RWPE1 (cell line): ENCODE measurements at places on chromosomes 3 and 15.

- DNase-seq = no peak
Observed at GRCh38 chr3:45506751-45507391, 87.7 kb upstream of the LIMD1 start.

DNA sequence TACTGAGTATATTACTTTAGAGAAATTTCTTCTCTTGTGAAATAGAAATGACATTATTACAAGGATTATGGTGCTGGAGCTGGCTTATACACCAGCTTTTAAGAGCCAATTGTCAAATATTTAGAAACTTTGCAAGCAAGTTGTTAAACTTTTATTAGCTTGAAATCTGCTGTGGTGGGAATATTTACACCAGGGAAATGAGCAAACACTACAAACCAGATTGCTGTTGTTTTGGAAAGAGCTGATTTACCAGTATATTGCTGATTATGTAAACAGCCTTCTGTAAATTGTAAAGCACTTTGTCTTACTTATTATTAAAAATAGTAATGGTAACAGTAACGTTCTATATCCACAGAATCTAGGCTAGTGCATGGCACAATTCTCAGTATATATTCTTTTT is 61.5 kb downstream of the MAP3K13 start:
- DNase-seq = no peak

DNA sequence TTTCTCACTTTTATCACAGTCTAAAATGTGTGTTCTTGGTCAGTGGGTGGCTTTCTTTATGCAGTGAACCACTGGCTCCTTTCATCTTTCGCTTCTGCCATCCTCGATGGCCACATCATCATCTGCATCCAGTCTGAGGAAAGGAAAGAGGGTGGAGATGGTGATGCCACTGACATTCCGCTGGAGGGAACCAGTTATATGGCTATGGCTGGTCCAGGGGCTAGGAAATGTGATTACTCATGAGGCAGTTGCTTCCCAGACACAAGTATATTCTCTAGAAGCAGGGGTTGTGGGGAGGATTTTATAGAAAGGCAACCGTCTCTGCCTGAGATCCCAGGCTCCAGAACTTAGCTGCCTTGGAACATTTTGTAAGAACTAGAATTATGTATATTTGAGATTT is 246.7 kb upstream of the AZI2 start:
- DNase-seq = peak; percentile 1

DNA sequence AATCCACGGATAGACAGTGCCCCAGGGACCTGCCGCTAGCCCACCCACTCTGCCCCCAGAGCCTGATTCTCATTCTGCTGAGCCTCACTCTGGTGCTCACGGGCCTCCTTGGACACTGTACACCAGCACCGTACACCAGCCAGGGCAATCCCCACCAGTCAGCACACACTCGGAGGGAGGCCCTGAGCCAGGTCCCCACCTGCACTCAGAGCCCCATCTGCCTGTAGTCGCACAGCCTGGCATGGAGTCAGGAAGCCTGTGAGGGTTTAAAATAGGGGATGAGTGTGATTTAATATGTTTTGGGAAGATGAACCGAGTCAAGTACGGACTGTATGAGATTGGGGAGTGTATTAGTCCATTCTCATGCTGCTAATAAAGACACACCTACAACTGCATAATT is 223.0 kb downstream of the SLCO3A1 start:
- DNase-seq = no peak

DNA sequence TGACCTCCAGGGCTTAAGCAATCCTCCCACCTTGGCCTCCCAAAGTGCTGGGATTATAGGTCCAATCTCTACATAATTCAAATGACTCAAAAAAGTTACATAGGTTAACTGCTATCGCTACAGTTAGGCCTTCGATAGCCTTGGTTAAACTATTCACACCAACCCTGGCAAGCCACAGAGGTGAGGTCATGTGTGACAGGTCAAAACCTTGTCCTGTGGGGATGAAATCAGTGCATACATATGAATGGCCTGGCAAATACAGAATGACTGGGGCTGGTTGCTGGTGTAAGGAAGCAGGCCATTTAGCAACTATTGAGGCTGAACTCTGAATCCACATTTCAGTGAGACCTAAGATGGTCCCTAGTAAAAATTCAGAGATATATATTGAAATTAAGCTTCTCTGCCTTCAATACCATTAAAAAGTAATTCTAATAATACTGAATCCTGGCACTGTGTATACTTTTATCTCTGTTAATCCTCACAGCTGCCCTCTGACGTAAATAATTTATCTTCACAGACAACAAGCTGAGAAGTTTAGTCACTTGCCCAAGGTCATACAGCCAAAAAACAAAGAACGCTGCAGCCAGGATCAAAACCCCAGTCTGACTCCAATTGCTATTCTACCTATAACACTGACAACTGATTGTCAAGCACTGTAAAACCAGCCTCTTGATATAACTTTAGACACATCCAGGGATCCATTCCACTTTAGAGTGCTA is 35.3 kb downstream of the MKRN2 start:
- DNase-seq = no peak

GRCh38 chr15:70128414-70129140 is 30.9 kb upstream of the TLE3 start:
- no peak for DNase-seq

- no peak for DNase-seq
Observed at GRCh38 chr15:79872358-79873017, 24.3 kb downstream of the MTHFS start.

DNA sequence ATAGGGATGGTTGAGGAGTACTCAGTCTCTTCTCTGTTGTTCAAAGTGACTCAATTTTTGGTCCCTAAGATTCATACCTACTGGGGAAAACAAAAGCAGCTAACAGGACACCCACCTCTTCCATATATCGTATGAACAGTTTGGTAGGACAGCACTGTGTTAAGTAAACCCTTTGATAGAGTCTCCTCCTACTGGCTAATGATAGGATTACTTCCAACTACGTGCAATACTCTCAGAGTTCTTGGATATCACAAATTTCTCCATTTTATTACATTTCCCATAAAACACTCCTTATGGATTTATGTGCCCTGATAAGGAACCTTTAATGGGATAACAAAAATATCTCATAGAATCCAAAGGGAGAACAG is 200.2 kb upstream of the GOLGA6L4 start:
- peak; percentile 47 for DNase-seq

DNA sequence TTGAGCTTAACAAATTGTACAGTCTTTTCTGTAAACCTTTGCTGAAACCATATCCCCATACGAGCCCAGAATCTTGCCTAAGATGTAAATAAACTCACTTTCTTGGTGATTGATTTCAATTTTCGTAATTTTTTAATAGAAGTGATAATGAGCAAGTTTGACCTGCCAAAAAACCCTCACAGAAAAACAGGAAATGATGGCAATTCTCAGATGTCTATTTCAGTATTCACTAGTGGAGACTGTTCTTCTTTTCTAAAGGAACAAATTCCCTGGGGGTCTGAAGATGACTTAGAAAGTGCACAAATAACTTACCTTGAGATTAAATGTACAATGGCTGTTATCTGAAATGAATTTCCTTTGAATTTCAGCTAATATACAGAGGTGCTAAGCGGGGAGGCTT is 116.5 kb upstream of the CMC1 start:
- no peak for DNase-seq

DNA sequence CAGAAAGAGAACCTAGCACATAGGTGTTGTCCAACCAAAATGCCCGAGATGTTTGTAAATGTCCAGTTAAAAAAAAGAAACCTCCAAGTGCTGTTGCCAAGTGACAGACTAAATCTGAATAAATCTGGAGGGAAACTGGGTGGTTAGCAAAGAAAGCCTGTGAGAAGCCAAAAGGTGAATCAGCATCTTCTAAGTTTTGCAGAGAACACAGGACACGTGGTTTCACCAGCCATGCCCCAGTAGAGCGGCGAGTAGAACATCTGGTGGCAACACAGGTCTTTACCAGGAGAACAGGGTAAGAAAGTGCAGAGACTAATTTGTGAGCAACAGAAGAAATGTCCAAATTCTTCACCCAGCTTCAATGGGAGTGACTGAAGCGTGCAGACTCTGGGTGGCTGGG is 986.0 kb downstream of the ROBO2 start:
- no peak for DNase-seq

- no peak for DNase-seq
Observed at GRCh38 chr3:197023241-197023997, 6.2 kb downstream of the MELTF start.

GRCh38 chr15:76398317-76399104 is 61.9 kb downstream of the ISL2 start:
- DNase-seq = no peak

DNA sequence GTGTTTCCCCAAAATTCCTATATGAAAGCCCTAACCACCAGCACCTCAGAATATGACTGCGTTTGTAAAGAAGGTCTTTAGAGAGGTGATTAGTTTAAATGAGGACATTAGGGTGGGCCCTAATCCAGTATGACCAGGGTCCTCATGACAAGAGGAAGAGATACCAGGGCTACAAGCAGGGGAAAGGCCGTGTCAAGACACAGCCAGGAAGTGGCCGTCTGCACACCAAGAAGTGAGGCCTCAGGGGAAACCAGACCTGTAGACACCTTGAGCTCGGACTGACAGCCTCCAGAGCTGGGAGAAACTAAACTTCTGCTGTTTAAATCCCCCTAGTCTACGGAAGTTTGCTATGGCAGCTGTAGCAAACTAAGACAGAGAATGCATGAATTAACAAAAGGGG is 14.2 kb downstream of the KIF7 start:
- DNase-seq = no peak

DNA sequence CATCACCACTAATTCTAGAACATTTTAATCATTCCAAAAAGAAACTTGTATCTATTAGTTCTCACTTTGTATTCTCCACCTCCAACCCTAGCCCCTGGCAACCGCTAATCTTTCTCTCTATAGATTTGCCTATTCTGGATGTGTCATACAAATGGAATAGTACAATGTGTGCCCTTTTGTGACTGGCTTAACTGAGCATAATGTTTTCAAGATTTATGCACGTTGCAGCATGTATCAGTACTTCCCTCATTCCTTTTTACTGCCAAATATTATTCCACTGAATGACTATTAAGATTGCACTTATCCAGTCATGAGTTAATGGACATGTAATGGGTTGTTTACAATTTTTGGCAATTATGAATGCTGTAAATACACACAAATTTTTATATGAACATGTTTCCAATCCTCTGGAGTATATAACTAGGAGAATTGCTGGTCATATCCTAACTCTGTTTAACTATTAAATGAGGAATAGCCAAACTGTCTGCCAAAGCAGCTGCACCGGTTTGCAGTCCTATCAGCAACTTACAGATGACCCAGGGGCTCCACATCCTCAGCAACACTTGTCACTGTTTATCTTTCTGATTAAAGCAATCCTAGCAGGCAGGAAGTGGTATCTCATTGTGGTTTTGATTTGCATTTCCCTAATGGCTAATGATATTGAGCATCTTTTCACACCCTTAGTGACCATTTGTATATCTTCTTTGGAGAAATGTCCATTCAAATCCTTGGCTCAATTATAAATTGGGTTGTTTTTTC is 42.9 kb downstream of the DCUN1D1 start:
- no peak for DNase-seq

- no peak for DNase-seq
Observed at GRCh38 chr15:61013146-61013545, 216.0 kb downstream of the RORA start.

DNA sequence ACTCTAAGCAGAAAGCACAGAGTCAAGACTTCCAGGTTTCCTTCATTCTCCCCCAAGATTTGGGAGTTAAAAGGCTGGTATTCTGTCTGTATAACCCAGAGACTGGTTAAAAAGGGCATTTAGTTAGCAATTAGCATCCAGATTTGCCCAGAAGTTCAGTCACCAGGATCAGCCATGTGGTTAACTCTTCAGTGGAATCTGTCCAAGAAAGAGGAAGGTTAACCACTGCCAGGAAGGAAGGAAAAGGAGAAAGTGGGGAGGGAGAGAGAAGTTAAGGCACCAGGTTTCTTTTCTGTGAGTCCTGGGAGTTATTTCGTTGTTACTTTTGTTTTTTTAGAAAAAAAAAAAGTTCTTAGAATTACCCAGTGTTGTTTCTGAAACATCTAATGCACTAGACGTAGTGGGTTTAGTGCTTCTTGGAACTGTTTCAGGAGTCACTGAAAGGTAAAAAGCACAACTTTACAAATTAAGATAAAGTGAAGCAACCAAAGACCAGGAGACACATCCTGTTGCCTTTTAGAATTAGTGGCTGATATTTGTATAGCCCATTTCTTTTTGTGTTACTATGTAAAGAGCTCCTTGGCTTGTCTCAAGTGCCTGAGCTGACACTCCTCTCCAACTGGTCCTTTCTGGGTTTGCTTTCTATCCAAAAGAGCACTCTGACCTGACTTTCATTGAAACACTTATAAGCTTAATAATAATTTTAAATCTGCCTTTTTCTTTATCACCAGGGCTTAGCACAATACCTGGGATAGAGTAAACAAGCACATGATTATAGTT is 128.6 kb downstream of the ABI3BP start:
- no peak for DNase-seq

DNA sequence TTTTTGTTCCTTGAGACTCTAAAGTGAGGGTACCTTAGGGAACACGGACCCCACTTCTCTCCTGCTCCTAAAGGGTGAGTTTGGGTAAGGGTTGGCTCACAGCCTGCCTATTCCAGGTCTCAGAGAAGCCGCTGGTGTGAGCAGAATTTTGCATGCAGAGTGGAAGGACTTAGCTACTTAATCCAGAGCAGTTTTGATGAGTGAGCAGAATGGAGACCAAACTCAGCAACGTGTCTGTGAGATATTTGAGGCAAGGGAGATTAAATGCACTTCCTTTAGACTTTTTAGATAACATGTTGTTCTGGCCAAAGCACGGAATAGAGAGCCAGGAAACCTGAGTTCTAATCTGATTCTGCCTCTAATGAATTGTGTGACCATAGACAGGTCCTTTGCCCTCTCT is 5.1 kb downstream of the SLC24A1 start:
- no peak for DNase-seq

DNA sequence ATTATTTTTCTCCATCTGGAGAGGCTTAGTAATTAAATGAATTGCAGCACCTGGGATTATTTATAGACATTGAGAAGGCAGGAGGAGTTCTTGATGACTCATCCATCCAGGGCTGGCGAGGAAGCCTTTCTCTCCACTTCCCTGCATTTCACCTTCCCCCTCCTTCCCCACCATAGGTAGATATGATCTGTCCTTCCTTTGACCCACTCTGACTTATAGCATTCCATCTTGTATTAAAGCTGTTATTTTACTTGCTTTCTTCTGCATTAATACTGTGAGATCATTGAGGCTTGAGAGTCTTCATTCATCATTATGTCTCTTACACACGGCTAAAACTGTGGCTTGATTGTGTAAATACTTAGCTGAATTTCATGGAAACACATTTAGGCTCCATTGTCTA is 288.8 kb downstream of the FEZF2 start:
- peak; percentile 4 for DNase-seq

- peak; percentile 85 for DNase-seq
Observed at GRCh38 chr3:133568294-133569014, 5.0 kb upstream of the CDV3 start.

- DNase-seq = no peak
Observed at GRCh38 chr3:185942396-185942795, 4.6 kb upstream of the TRA2B start.

- no peak for DNase-seq
Observed at GRCh38 chr15:89649716-89650115, 5.6 kb downstream of the KIF7 start.

DNA sequence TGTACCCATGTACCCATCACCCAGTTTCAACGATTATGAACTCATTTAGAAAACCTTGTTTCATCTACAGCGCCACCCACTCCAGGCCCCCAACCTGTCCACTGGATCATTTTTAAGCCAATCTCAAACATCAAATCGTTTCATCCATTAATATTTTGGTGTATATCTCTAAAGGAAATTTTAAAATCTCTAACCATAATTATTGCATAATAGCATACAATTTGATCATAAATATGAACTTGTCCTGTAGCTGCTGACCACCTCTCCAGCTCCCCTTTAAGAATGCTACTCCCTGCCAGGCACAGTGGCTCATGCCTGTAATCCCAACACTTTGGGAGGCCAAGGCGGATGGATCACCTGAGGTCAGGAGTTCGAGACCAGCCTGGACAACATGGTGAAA is 2.8 kb upstream of the C3orf70 start:
- no peak for DNase-seq
